ENCODE measurements at places on chromosomes 4 and X. TPM values are rescaled to one million over a fixed set of nuclear protein-coding genes. Genes with fewer than 3 reads are reported as not detected.

CSAG3 gene
- polyA plus RNA-seq, result not detected

GRCh38 chrX:105658136-105658535 is 164.2 kb upstream of the NRK start:
- DNase-seq, result no peak

GRCh38 chrX:69036674-69037573 is 128.3 kb downstream of the PJA1 start:
- no peak for DNase-seq

GRCh38 chr4:10007793-10008608 is 13.3 kb downstream of the SLC2A9 start:
- DNase-seq, result no peak

DNA sequence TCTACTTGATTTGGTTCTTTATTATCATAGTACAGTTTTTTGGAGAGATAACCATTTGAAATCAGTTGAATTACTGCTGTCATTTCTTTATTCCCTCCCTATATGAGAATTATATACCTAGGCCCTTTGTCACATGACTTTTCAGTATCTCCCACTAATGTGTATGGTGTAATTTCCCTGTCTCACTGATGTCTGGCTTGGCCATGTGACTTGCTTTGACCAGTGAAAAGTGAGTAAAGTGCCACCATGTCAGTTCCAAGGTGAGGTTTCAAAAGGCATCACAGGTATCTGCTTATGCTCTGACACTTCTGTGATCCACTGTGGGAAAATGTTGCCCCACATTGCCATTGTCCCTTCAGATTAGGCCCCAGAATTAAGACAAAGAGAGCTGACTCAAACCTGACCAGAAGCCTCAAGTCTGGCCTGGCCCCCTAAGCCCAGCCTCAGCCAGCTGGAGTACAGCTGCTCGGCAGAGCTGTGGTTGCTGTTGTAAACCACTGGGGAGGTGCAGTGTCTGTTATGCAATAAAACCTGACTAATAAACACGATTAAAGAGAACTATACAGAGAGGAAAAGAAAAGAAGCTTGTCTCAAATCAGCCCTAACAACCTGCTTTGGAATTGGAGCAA is 27.5 kb downstream of the SETD7 start:
- DNase-seq, result no peak

DNA sequence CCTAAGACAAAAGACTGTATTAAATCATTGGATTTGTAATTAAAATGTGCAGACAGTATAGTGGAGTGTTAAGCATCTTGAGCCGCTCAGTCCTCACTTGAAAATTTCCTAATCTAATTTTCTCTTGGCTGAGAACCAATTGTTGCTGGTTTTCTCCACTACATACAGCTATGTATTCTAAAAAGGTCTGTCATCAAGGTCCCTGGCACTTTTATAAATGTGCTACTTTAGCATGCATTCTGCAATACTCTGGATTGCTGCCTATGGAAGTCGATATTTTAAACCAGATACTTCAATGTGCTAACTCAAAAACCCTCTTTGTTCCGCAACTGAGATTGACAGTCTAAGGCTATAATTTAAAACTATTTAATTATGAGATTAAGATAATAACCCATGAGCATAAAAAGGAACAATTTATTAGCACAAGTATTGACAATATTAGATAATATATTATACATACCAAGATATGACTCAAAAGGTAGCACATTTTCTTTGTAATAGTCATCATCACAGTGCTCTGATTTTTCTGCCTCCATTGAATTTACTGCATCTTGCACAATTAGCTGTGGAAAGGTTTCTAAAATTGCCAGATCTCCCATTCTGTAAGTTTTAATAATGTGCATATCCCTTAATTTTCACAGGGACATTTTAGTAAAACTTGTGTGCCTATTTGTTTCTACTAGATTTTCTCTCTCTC is 815.1 kb downstream of the ADGRL3 start:
- no peak for DNase-seq

DNA sequence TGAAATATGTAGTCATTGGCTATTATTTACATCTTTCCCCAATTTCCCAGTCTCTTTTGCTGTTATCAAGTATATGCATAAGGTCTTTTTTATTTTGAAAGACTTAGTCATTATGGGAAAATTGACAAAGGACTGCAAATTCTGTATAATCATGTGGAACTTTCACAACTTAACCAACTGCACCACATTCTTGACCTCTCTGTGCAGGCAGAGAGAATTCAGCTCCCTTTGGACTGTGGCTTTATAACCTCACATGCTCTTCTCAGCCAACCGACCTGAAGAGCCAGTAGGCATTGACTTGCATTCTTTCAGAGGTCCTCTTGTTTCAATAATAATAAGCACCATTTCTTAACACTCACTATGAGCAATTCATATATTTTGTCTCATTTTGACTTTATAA is 66.9 kb downstream of the ANXA3 start:
- DNase-seq, result no peak

DNA sequence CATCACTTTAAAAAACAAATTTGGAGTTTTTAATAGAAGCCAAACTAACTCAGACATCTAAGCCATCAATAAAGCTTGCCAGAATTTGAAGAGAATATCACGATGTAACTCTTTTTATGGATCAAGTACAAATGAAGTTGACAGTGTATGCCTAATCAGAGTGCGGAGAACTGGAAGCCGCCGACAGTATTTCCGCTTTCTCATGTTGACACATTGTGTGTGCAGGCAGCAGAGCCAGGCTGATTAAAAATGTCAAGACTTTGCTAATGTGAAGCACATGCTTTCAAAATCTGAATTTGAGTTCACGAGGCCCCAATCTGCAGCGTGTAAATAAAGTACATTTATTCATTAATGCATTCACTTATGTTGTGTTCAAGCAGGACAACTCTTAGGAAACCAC is 161.2 kb downstream of the TENM3 start:
- DNase-seq, result no peak

DNA sequence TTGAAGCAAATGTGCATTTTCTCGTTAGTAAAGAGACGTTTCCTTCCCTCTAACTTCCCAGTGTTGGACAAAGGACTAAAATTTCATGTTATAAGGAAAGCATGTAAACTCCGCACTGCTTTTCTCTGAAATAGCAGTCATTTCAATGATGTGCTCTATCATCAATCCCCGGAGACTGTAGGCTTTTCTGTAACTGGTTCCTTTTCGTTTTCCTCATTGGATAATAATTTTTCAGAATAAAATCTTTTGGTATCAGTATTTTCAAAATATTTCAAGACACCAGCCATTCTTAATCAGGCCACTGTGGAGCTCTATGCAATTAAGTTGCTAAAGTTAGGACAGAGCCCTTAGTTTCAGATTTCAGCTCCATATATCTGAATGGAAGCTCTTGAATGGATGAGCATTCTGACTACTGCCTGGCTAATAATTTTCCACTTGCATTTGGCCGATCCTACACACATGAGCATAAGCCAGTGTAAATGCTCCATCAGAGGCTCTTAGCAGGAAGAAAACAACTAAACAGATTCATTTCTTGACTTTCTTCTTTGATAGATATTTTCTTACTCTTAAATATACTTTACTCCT is 157.7 kb downstream of the CHIC2 start:
- DNase-seq, result no peak

GRCh38 chr4:123495530-123495929 is 98.9 kb downstream of the SPRY1 start:
- no peak for DNase-seq

DNA sequence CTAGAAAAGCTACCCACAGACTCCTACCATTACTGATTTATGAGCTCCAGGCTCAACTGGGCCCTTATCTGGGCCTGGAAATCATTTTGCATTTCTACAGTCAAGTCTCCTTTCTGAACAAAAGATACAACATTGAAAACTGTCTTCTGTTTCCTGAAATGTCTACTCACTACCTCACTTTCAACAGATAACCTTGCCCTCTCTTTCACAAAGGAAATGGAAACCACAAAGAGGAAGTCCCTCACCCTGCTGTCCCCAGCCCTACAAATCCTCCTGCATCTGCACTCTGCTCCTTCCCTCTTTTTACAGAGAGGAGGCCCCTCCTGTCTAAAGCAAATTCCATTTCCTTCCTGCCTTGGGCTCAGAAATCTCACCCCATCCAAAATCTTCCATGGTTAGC is 24.8 kb upstream of the CYBB start:
- no peak for DNase-seq

DNA sequence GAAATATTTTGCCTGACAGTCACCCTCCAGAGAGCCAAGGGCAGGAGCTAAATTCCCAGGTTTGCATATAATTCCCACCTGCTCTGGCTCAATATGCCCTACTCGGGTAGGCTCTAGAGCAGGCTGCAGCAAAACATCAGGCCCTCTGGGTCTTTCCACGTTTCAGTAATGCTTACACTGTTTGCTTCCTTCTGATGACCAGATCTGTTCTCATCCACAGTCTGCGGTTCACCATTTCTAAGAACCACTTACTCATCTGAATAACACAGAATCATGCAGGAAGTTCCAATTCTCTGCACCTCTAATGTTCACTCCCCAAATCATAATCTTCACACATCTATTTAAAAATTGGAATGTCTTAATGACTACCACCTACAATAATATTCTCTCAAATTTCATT is 141.4 kb downstream of the PPP3CA start:
- no peak for DNase-seq

- no peak for DNase-seq
These were observed 133.3 kb downstream of the SPOCK3 start for GRCh38 chr4:167101035-167101434.

DNA sequence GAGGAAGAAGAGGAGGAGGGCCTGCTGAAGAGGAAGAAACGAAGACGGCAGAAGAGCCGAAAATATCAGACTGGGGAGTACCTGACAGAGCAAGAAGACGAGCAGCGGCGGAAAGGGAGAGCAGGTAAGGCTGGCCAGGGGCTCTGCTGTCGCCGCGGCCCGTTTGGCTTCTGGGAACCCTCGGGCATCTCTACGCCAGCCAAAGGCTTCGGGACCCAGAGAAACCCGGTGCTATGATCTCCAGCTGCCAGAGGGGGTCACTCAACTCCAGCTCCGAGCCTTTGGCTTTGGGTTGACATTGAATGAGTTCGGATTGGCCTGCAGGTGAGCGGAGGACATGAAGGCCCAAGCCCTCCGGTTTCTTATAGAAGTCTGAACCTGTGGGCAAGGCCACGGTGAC is 42.8 kb downstream of the BCORL1 start:
- no peak for DNase-seq

DNA sequence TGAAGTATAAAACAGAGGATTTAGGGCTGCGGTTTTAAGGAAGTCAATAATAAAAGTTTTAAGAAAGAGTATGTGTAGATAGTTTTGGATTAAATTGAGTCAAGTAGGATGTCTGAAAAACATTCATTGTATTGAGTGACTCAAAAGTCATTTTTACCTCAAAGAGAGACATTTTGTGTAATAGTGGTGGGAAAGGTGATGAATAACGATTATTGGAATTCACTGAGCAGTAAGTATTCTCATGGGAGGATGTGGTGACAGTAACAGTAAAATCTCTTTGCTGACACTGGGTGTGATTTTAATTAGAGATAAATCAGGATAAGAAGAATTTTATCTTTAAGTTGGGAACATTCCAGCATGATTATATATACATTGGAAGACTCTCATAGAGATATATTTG is 233.6 kb downstream of the PDHA2 start:
- no peak for DNase-seq

DNA sequence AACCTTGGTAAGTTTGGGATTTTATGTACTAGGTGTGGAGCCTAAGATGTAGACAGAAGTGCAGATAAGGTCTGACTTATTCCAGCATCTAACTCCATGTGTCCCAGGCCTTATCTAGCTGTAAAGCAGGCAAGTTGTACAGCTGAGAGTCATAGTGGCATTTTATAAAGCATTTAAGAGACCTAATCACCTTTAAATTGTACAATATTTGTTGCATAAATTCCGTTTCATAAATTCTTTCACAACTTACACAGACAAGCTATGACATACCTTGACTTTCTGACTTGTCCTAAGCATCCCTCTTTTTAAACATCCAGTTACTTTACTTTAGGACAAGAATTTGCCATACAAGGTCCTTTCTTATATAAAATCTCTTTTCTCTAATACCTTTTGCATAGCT is 11.0 kb downstream of the SYAP1 start:
- no peak for DNase-seq

GRCh38 chr4:8201321-8201781 is 2.3 kb downstream of the SH3TC1 start:
- DNase-seq, result no peak

DNA sequence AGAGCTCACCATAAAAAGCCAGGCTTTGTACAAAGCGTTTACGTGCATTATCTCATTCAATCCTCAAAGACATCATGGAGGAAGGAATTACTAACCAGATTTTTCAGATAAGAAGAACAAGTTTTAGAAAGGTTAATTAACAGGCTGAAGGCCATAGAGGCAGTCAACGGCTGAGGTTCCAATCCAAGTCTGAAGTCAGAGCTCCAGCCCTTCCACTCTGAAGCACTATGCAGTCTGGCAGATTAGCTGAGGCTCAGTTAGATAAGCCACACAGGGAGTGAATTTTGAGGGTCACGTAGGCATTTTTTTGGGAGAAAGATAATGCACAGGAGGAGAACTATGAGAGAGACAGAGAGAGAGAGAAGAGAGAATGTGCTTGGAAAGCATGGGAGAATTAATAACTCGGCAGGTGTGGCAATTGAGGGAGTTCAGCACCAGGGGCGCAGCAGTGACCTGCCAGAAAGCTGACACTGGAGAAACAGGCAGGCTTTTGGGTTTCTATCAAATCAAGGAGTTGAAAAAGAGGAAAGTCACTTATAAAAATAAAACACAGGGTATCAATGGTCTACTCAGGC is 116.5 kb upstream of the NAP1L5 start:
- no peak for DNase-seq

PROM1 gene
- polyA plus RNA-seq, result 30.6 TPM

DNA sequence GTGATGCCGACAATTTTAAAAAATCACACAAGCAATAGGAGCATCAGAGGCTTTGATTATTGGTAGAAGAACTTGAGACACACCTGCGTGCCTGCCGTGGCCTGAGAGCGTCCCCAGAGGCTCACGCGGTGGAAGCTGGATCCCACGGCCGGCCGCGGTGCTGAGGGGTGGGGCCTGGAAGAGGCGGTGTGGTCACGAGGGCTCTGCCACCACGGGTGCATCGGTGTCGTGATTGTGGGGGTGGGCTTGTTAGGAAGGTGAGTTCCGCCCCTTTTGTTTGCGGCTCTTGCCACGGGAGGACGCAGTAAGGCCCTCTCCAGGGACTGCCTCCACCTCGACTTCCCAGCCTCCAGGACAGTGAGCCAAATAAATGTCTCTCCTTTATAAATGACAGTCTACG is 77.2 kb upstream of the ADRA2C start:
- no peak for DNase-seq

HHIP gene
- 2.4 TPM for polyA plus RNA-seq

DNA sequence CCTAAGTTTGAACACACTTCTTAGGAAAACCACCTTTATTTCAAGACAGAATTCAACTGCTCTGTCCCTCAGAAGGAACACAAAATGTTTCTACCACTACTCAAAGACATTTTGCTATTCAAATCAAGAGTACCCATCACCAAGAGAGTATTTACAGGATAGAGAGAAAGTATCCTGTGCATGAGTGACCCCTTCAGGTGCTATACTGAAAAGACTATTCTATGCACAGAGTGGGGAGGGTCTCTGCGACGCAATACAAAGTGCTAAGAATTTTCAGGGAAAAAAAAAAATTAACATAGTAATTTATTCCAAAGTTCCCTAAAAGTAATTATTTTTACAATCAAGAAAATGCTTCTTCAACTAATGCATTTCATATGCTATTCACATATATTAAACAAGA is 346.4 kb upstream of the FAM241A start:
- no peak for DNase-seq
